ENCODE measurements at places on chromosomes 11 and 22.

- no peak for DNase-seq
Observed at GRCh38 chr22:43305806-43306205, 37.4 kb downstream of the SCUBE1 start.

DNA sequence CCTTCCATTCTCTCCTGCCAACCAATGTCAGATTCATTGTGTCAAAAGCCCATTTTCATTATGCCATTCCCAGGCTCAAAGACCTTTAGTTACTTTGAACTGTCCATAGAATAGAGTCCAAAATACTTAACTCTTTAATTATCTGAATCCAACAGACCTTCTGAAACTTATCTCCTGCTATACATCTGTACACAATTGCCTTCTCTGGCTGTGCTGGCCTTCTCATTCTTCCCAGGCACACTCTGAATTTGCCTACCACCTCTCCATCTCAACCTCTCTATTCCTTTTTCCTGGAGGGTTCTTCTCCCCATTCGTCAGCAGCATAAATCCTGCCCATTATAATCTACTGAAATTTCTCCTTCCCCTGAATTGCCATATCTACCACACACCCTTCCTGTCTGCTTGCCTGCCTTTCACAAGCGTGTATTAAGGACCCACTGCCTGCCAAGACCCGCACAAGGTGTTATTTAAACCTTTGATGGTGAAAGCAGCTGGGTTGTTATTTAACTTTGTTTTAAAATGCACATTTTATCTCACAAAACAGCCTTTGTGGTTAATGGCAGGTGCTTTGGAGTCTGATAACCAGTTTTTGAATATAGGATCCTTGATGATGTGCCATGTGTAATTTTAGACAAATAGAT, 125.9 kb downstream of the CCDC81 start:
- DNase-seq, result no peak

- no peak for DNase-seq
Observed at GRCh38 chr22:19109198-19110063, 12.8 kb downstream of the DGCR2 start.

DNA sequence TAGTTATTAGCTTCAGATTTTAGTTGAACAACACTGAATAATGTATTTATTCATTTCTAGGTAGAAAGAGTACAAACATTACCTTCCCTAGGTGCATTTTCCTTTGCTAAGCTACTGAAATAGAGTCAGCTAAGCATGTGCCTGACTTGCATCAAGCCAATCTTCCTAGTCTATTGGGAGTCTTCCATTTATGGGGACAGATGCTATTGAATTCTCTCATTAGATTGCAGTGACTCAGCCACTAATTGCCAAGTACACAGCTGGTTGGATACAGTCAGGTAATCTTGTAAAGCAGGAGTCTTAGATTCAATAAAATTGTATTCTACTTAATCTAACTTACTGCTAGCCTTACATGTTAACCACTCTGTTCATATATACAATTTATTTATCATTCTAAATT, 55.2 kb upstream of the RPS13 start:
- DNase-seq, result no peak

- no peak for DNase-seq
Observed at GRCh38 chr11:74318241-74318932, 6.9 kb upstream of the P4HA3 start.

- DNase-seq, result no peak
Observed at GRCh38 chr22:30291058-30291892, 2.0 kb upstream of the CASTOR1 start.

- DNase-seq, result no peak
Observed at GRCh38 chr11:86595451-86595850, 77.0 kb downstream of the ME3 start.

DNA sequence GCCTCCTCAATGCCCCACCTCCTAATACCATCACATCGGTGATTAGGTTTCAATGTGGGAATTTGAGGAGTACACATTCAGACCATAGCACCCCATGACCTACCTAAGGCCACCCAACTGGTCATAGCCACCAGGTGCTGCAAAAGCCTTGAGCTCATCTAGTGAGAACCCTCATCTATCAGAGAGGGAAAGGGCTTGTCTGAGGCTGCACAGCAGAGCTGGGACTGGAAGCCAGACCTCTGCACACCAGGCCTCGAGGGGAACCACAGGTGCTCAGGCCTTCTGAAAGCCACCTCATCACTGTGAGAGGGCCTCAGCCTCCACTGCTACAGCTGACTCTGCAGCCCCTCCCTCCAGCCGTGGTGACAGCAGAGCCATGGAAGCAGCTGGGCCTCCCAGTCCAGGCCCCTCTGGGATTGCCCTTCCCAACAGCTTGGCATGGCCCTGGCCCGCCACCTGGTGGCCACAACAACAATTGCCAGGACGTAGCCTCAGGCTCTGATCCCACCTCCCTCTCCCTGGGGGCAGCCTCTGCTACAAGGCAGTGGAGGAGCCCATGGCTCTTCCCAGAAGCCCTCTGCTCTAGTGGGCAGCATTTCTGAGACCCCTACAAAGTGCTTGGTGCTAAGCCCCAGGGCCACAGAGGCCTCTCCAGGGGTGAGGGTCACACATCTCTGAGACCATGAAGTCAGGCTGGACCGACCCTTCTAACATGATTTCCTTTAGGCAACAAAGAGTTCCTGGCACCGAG, 41.0 kb upstream of the PRDM11 start:
- peak; percentile 68 for DNase-seq

DNA sequence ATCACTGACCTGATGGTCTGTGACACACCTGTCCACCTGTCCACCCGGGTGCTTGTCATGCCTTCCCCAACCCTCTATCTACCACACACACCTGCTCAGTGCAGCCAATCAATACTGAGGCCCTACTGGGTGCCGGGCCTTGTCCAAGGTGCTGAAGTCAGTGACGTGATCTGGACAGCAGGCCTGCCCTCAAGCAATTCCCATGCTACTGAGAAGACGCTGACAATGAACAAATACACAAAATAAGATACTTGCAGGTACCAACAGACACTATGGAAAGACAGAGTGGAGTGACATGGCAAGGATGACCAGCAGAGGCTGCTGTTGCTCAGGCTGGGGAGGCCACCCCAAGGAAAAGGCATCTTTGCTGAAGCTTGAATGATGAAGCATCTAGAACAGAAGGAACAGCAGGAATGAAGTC, 21.2 kb downstream of the PLAAT3 start:
- DNase-seq, result no peak

GRCh38 chr22:47327241-47327640, 564.8 kb downstream of the TBC1D22A start:
- DNase-seq, result no peak

DNA sequence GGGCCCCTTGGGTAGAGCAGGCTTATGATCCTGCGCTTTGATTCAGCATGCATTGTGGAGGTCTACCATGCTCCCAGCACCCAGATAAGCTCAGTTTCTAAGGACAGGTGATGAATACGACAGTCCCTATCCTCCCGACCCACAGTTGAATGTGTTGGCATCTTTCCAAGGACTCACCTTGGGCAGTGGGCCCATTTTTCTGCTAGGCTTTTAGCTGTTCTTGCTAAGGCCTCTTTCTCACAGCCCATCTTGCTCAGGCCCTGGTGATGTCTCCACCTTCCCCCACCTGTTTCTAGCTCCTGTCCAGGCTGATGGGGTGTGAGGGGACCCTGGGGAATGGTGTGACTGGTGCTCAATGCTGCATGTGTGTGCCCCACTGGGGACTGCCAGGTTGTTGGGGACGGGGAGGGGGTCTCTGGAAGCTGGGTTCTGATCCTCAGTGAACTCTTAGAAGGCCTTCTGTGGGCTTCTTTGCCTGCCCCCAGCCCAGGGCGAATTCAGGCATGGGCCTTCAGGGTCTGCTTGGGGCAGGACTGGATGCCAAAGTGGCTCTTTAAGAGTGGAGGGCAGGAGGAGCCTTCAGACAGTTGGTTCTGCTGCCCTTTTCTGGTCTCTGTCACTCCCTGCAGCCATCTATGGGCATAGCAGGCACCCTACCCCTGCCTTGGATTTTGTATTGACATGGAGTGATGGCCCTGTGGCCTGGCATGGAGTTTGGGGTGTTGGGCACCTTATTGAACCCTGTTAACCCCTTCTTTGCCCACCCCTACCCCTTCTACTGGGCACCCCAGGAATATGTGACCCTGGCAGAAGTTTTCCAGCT, 33.1 kb downstream of the PHLDB1 start:
- no peak for DNase-seq

- no peak for DNase-seq
Observed at GRCh38 chr22:31806751-31807150, 52.9 kb downstream of the DEPDC5 start.

DNA sequence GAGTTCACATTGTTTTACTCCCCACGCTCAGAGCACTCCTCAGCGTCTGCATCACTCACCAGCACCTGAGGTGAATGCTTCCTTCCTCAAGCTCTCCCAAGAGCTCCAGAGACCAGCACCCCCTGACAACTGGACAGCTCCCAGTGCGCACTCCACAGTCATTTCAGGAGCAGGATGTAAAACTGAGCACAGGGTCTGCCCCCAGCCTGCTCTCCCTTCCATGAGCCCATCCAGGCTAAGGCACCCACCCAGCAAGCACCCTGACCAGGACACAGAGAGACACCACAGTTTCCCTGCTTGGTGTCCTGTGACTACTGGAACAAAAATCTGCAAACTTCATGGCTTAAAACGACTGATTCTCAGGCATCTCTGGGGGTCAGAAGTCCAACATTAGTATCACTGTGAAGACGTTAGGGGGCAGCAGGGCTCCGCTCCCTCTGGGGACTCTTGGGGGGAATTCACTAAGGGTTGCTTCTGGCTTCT, 3.3 kb downstream of the SCGB1D2 start:
- DNase-seq, result peak; percentile 27

- DNase-seq, result no peak
Observed at GRCh38 chr11:76732643-76733042, 50.5 kb upstream of the TSKU start.

DNA sequence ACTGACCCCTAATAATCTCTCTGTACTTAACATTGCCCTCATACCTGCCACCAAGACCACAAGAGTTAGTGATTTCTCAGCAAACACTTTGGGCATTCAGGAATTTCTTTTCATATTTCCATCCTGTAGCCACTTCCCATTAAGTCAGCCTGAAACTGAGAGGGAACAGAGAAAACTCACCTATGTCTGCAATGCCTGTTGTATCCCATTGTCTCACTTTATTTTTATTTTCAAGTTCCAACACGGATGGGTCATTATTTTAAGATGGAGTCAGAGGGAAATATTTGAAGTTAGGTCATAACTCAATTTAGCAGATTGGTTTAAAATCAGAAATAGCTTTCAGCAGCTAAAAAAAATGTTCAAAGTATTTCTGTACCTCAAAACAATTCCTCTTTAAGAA, 937.8 kb upstream of the CHORDC1 start:
- DNase-seq, result no peak

DNA sequence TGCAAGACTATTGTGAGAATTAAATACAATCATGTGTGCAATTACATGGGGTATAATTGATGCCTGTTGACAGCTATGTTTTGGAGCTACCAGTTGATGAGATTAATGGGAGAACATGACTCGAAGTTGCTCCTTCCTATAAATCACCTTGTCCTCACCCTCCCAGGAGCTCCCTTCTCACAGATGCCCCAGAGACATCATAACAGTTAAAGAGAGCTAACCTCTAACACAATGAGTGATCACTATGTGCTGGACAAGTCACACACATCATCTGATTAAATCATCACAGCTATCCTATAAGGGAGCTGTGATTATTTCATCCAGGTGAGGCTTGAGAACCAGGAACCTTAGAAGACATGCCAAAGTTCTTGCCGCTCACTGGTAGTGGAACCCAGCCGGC, 394.2 kb downstream of the NTM start:
- no peak for DNase-seq

DNA sequence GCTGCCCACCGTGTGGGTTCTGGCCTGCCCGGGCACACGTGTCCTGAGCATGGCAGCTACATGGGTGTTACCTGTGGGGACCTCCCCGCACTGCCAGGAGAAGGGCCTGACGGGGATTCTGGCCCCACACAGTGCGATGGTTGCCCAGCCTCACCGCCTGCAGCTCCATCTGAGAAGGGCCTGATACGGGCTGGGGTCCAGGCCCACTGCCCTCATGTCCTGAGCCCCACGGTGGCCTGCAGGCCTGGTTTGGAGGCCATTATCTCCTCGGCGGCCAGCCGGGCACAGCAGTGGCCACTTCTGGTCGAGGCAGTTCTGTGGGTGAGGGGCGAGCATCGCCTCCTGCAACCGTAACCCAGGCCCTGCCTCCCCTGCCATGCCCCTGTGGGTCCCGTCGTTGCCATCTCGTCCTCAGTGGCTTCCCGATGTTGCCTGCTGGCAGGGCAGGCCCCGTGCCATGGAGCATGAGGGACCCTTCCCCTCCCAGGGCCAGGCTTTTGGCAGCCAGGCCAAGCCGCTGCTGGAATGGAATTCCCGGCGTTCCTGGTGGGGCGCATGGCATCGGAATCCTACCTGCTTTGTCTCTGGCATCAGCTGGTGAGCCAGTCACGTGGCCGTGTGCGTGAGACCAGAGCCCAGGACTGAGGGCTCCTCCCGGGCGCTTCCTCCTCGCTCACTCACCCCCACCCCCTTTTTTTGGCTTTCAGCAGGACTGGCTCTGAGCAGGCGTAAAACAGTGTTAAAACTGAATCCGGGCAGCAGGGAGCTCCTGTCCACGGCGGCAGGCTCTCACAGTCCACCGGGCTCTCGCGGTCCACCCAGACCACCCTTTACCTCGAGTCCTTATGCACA, 71.9 kb upstream of the PPARA start:
- DNase-seq, result no peak

DNA sequence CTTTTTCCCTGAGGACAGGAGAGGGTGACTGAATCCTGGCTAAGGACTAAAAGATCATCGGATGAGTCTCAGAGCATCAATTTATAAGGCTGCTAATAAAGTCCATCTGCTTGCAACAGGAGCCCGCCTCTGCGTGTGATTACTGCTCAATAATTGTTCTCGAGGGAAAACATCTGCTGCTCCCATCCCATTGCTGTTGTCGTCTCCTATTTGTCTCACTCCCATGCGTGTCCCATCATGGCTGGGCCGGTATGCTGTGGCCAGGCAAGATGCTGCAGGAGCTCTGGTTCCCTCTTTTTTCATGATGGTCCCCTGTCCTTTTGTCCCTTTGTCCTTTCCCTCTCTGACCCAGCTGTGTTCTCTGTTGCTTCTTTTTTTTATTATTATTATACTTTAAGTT, 121.2 kb downstream of the SPATA19 start:
- no peak for DNase-seq

GRCh38 chr22:45298934-45299505, 10.7 kb upstream of the FAM118A start:
- no peak for DNase-seq

- DNase-seq, result no peak
Observed at GRCh38 chr11:120170741-120171261, 32.9 kb upstream of the TRIM29 start.

GRCh38 chr22:19018256-19018655, 82.2 kb upstream of the PRODH start:
- no peak for DNase-seq

Measured in stimulated activated naive CD8-positive, alpha-beta T cell treated with anti-CD3 and anti-CD28 coated beads, Interleukin-15, Interleukin-2, amounts not matched to agents 100 U/mL and 50 U/mL, for 24 hours (primary cell).